ENCODE measurements at places on chromosomes 1 and 21.
A peak's percentile ranks its signal among the peaks of the same experiment; 100 is the strongest.

- no peak for DNase-seq
Observed at GRCh38 chr1:162660574-162660973, 28.3 kb downstream of the DDR2 start.

- DNase-seq: no peak
Observed at GRCh38 chr1:70627910-70628309, 216.8 kb downstream of the CTH start.

GRCh38 chr1:69671363-69672010 is 103.8 kb downstream of the LRRC7 start:
- no peak for DNase-seq

- no peak for DNase-seq
Observed at GRCh38 chr21:15650735-15651134, 79.0 kb upstream of the USP25 start.

- DNase-seq: no peak
Observed at GRCh38 chr1:161731241-161731640, 9.9 kb downstream of the FCRLB start.

DNA sequence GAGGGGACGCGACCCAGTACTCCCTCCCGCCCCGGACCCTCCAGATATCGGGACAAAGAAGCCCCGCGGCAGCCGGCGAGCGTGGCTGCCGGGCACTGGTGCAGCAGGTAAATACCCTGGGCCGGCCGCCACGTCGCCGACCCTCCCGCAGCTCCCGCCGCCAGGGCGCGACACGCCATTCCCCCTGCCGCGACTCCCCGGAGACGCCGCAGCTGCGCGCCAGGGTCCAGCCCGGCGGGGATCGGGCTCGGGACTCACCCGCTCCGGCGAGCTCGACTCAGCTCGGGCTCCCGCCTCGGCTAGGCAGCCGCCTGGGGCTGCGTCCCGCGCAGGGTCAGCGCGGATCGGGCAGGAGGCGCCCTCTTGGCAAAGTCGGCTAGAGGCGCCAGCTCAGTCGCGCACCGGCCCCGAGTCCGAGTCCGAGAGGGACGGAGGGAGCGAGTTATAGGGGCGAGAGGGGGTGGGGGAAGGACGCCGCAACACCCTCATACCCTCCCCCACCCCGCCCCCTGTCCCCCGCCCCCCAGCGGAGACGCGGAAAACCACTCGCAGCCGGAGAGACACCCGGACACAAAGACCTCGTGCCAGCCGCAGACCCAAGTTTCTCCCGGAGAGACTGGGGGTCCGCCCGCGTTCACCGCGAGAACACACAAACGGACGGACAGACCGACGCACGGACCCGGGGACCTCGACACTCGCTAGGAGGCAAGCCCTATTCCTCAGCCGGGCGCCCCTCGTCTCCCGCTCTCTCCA is 985 bp downstream of the SYT6 start:
- no peak for DNase-seq

GRCh38 chr21:42356046-42356445 is 5.3 kb upstream of the TFF2 start:
- DNase-seq: no peak

GRCh38 chr1:119294722-119295121 is 73.9 kb upstream of the HAO2 start:
- DNase-seq: no peak

DNA sequence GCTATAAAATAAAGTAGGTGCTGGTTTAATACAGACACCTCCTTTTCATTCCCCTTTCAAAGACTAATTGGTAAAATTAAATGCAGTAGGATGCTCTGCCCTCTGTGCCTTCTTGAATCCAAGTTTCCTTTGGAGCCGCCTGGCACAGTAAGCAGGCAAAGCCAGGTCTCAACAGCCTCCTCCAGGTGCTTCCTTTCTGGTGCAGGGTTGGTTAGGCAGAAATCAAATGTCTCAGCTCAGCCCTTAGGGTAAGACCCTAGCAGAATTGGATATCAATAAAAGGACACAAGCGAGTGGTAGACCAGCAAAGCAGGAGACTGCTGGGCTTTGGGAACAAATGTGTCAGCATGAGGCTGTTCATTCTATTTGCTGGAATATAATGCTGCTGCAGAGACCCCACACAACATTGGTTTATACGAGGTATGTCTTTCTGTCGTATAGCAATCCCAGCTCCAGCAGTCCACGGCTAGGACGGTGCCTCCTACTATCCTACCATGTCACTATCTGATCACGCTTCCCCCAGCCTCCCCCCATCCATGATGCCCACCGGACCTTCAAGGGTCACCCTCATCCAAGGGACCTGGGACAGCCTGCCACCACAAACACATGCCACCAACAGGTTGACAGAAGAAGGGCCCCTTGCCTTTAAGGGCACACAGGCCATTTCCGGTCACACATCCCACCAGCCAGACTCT is 58.4 kb downstream of the CAPN2 start:
- no peak for DNase-seq

- DNase-seq: no peak
Observed at GRCh38 chr1:172820475-172821158, 161.7 kb downstream of the FASLG start.

DNA sequence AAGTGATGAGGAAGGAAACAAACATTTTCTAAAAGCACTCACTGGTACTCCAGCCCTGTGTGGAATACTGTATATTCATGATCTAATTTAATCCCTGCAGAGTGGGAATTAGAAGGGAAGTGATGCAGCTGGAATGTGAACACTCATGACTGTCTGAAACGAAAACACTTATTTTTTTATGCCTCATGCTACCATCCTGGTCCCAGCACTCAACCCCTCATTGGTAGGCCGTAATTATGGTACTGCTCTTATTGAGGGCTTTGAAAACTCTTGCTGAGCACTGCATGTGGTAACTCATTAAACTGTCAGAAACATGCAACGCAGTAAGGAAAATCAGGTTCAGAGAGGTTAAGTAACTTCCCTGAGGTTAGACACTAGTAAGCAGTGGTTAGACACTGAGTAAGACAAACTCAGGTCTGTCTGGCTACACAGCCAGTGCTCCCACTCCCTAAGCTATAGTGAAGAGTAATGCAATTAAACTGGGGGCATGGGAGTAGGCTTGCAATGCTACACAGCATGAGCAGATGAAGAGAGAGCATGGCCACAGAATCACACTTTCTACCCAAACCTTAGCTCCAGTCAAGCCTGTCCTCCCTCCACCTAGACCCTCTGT is 17.3 kb upstream of the TNFSF4 start:
- DNase-seq: no peak

- no peak for DNase-seq
Observed at GRCh38 chr1:209343511-209343910, 240.0 kb upstream of the CAMK1G start.

GRCh38 chr1:205183676-205184335 is 27.7 kb downstream of the DSTYK start:
- DNase-seq: no peak

DNA sequence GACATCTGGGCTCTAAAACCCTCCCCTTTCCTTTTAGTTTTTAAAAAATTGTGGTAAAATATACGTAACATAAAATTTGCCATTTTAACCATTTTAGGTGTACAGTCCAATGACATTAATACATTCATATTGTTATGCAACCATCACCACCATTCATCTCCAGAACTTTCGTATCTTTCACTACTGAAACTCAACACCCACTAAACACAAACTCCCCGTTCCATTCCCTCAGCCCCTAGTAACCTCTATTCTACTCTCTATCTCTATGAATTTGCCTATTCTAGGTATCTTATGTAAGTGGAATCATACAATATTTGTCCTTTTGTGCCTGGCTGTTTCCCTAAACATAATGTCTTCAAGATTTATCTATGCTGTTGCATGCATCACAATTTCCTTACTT is 19.4 kb upstream of the TTC4 start:
- no peak for DNase-seq

DNA sequence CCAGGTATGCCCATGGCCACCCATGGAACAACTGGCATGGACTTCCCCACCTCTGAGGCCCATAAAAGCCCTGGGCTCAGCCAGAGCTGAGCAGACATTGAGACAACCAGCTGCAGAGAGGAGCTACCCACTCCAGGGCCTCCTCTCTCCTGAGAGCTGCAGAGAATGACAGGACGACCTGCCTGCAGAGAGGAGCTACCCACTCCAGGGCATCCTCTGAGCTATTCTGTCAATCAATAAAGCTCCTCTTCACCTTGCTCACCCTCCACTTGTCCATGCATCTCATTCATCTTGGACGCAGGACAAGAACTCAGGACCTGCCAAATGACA is 43.4 kb downstream of the MATN1 start:
- DNase-seq: no peak

DNA sequence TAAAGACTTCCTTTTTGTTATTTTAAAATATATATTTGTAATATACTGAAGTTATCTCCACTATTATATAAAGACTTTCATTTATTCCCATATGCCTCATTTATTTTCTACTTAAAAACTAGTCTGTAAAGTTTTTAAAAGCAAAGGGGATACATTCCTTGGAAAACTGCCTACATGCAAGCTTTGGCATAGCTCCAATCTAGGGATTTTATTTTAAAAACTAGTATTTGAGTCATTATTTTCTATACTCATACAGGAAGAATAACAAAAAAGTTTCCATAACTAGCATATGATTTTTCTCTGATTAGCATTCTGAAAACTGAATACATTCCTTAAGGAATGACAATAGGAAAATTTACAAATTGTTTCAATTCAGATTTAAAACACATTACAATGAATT is 88.9 kb downstream of the COL24A1 start:
- no peak for DNase-seq

- no peak for DNase-seq
Observed at GRCh38 chr1:55962472-55962871, 616.9 kb downstream of the PLPP3 start.

DNA sequence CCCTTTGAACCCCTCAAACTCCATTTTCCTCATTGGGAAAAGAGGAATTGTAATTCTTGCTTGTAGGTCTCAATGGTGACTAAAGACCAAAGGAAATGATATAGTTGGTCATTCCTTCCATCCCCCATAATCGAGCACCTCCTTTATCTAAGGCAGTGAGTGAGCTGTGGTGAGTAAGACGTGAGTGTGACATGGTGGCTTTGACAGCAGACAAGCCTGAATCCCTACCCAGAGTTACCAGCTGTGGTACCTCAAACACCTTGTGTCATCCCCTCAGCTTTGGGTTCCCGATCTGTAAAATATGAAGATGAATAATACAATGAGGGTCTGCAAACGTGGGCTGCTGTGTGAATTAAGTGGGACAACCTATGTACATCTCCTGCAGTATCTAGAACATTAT is 8.4 kb downstream of the TRAF5 start:
- DNase-seq: no peak

DNA sequence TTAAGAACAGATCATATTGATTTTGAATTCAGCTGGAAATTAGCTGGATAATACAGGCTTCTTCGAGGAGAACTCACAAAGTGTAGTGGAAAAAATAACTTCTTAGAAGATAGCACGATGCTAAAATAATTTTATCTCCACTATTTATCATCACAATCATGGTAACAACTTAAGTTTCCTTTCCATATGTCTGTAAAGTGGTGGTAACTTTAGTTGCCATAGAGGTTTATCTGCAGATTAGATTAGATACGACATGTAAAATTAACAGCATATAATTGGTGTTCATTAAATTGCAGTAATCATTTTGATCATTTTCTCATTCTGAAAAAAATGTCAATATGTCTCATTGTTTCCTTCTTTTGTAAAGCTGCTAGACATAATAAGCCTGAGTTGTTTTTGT is 921.5 kb downstream of the KCNT2 start:
- DNase-seq: no peak

GRCh38 chr1:165187031-165188009 is 169.2 kb downstream of the LMX1A start:
- DNase-seq: no peak

DNA sequence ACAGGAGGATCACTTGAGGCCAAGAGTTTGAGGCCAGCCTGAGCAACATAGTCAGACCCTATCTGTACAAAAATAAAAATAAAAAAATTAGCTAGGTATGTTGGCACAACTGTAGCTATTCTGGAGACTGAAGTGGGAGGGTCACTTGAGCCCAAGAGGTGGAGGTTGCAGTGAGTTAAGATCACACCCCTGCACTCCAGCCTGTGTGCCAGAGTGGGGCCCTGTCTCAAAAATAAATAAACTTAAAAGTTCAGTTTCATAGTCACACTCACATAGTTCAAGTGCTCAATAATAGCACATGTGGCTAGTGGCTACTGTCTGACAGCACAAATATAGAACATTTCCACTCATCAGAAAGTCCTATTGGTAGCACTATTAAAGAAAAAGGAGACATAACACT is 5.2 kb upstream of the EVI5 start:
- DNase-seq: no peak

DNA sequence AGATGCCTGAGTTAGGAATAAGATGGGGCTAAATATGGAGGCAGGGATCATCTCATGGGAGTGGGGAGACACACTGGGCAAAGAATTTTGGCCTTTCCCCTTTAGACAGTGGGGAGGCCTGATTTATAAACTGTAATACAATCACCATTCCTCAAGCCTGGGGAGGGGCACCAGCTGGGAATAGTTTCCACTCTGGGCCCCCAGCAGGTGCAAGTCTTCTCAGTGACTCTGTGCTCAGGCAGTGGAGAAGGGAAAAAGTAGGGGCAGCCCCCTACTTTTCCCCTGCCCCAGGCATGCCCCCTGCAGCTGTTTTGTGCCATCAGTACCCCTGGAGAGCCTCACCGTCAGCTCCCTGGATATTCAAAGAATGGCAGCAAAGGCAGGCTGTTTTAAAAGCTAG is 19.1 kb downstream of the COA7 start:
- no peak for DNase-seq

DNA sequence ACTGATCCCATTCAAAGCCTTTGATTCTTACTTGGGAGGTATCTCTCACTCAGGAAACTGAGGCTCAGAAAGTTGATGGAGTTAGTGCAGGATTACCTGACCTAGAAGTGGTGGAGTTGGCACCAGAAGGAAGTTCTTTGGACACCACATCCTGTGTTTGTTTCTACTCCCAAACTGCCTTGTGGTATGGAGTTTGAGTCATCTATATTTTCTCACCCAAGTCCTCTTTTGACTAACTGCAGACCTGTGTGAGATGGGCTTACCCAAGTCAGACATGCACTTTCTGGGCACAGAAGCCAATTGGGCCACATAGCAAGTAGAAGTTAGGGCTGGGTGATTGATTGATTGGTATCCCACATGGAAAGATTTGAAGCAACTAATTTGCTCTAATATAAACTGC is 36.1 kb downstream of the FGGY start:
- peak; percentile 51 for DNase-seq

DNA sequence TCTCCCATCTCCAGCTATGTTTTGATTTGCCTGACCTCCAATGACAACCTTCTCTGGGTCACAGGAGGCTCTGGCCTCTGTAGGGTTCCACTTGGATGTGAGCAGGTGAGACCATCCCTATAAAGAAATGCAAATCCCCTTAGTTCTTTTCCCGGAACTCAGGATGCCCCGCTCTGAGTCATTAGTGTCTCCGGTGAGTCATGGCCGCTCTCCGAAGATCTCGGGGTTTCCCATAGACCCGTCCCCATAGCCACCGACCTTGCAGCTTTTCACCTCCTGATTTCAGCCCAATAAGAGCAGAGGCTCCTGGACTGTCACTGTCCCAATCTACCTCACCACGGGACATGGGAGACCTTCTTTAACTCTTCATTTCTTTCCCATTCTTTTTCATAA is 98.2 kb downstream of the PGBD5 start:
- DNase-seq: no peak

Data from KBM-7 (cell line).